Activated T-helper 2 cell treated with anti-CD3 and anti-CD28 coated beads, Interferon-gamma antibody, Interleukin-2, Interleukin-4, amounts not matched to agents 10 μg/mL and 5 μg/mL and 100 μg/mL, durations not matched to agents 14 hours and 24 hours and 36 hours (primary cell): ENCODE measurements at places on chromosomes 16 and 17.

GRCh38 chr16:15487336-15488284 is 53.2 kb downstream of the BMERB1 start:
- peaks cover 43% of the 10 kb centered on the region for H3K4me1 ChIP-seq
- no peak overlapping the region for H3K27ac ChIP-seq
- peaks cover 14% of the 10 kb centered on the region for H3K36me3 ChIP-seq

GRCh38 chr16:14564323-14564722 is 65.7 kb downstream of the PARN start:
- no peak overlapping the region for H3K4me3 ChIP-seq
- peaks cover 21% of the 10 kb centered on the region for H3K36me3 ChIP-seq
- H3K4me1 ChIP-seq, result peaks cover 10% of the 10 kb centered on the region
- no peaks in the 10 kb centered on the region for H3K27me3 ChIP-seq
- DNase-seq, result no peak
- no peak overlapping the region for H3K27ac ChIP-seq

GRCh38 chr17:51373489-51374152 is 113.3 kb downstream of the UTP18 start:
- no peak overlapping the region for H3K27ac ChIP-seq
- no peaks in the 10 kb centered on the region for H3K36me3 ChIP-seq
- no peak overlapping the region for H3K4me3 ChIP-seq
- no peak for DNase-seq

- DNase-seq, result no peak
- H3K27me3 ChIP-seq, result no peaks in the 10 kb centered on the region
- H3K27ac ChIP-seq, result no peak overlapping the region
- H3K4me1 ChIP-seq, result no peaks in the 10 kb centered on the region
- no peak overlapping the region for H3K4me3 ChIP-seq
- no peaks in the 10 kb centered on the region for H3K36me3 ChIP-seq
Measured at GRCh38 chr16:74201576-74201975, 95.0 kb upstream of the PSMD7 start.

DNA sequence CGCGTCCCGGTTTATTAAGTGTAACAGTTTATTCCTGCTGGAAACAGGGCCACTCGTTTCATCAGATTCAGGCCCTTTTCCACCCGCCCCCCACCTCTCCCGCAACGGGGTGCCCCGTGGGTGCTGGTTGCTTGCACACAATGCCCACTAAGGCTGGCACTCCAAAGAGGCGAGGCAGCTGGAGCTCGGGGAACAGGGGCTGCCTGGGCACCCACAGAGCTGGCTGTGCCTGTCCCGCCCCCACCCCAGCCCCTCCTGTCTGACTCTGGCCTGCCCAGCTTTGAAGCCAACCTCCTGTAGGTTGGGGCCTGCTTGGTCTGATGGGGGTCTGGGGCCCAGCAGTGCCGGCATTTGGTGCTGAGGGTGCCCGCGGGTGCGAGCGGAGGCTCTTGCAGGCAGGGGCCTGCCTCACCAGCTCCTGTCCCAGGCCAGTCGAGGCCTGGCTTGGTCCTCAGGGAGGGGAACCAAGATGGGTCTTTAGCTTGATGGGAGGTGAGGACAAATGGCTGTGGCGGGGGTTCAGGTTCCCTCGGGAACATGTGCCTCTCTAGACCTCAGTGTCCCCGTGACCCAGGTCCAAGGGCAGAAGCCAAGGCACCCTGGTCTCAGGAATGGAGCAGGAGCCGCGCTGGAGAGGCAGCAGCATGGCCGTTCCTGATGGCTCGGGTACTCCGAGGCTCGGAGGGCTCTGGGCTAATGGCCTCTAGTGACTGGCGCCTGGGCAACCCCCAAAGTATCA is 20.1 kb downstream of the MYBBP1A start:
- H3K36me3 ChIP-seq, result peaks cover 5% of the 10 kb centered on the region
- H3K4me1 ChIP-seq, result peaks cover 6% of the 10 kb centered on the region
- DNase-seq, result no peak
- H3K27me3 ChIP-seq, result peaks cover 2% of the 10 kb centered on the region
- H3K27ac ChIP-seq, result no peak overlapping the region

- H3K36me3 ChIP-seq, result no peaks in the 10 kb centered on the region
- no peaks in the 10 kb centered on the region for H3K27me3 ChIP-seq
- H3K4me3 ChIP-seq, result no peak overlapping the region
Measured at GRCh38 chr17:11825572-11826209, 171.6 kb downstream of the ZNF18 start.

DNA sequence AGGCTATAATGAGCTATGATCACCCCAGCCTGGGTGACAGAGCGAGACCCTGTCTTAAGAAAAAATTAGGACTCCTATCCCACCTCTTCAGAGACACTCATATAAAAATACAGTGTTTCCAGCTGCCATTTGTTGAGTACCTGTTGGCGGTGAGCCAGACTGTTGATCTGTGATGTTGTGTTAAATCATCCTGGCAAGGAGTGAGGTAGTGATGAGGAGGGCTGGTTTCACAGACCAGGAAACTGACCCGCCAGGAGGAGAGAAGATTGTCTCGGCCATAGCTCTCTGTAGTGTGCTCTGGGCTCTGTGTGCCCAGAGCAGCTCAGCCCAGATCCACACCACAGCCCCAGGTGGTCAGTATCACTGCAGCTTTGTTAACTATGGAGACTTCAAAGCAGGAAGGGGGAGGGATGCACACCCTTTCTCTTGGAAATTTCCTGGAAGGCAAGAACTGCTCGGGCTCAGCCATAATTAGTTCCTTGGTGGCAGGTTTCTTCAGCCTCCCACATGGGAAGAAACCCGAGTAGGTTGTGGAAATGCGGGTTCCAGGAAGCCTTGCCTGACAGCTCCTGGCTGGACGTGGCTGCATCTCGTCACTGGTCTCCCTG is 343.0 kb downstream of the SNX29 start:
- no peak overlapping the region for H3K27ac ChIP-seq
- H3K27me3 ChIP-seq, result no peaks in the 10 kb centered on the region
- peaks cover 8% of the 10 kb centered on the region for H3K4me1 ChIP-seq
- no peak overlapping the region for H3K4me3 ChIP-seq
- no peaks in the 10 kb centered on the region for H3K36me3 ChIP-seq

DNA sequence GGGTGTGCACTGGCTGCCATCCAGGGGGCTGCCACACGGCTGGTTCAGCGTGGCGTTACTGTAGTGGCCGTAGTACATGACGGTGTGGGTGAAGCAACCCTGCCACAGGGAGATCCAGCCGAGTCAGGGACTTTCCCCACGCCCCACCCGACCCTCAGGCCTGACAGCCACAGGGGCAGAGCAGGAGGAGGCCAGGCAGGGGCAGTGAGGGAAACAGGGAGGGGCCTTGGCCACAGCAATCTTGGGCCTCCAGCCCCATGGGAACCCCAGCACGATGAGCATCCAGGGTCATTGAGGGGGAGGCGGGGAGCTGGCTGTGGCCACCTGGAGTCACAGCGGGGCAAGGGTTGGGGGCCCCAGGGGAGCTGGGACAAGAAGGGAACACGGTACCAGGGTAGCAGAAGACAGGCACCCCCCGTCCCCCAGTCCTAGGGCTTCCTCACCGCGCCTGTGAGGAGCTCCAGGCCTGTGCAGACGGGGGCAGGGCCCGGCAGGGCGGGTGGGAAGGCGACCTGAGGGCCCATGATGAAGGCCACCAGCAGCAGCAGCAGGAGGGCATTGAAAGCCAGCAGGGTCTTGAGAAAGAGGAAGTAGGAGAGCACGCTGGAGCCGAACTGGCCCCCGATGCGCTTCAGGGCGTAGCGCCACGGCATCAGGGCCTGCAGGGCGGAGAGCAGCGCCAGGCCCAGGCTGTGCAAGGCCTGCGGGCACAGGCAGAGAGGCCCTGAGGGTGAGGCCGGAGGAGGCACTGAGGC is 4.3 kb downstream of the TMC6 start:
- H3K27ac ChIP-seq, result peak overlapping the region; percentile 29
- H3K27me3 ChIP-seq, result no peaks in the 10 kb centered on the region
- no peak for DNase-seq

DNA sequence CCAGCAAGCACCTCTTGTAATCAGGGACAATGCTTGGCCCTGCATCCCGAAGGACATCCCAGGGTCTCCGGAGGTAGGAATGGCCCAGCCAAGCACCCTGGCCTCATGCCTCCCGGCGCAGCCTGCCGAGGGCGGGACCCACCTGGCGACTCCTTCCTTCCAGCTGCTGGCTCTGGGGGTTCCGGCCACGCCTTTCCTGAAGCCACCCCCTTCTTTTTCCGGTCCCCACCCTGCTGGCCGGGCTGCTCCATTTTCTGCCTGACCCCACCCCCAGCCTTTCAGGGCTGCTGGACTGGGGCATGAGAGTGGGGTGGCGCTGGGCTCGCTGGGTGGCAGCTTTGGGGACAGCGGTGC is 22.5 kb upstream of the CIBAR2 start:
- no peak for DNase-seq
- no peaks in the 10 kb centered on the region for H3K36me3 ChIP-seq
- no peak overlapping the region for H3K4me3 ChIP-seq

GRCh38 chr16:79788949-79789348 is 188.4 kb upstream of the MAF start:
- no peaks in the 10 kb centered on the region for H3K27me3 ChIP-seq
- no peak overlapping the region for H3K4me3 ChIP-seq
- no peaks in the 10 kb centered on the region for H3K4me1 ChIP-seq
- H3K27ac ChIP-seq, result no peak overlapping the region
- DNase-seq, result no peak

GRCh38 chr17:80105762-80106161 is 4.4 kb downstream of the GAA start:
- peaks cover 12% of the 10 kb centered on the region for H3K4me1 ChIP-seq
- no peak for DNase-seq
- H3K27ac ChIP-seq, result no peak overlapping the region

GRCh38 chr16:47258874-47259461 is 115.2 kb upstream of the NETO2 start:
- H3K4me3 ChIP-seq, result no peak overlapping the region
- no peak overlapping the region for H3K27ac ChIP-seq
- no peaks in the 10 kb centered on the region for H3K27me3 ChIP-seq
- no peaks in the 10 kb centered on the region for H3K4me1 ChIP-seq
- DNase-seq, result no peak

GRCh38 chr16:10840703-10841102 is 22.1 kb upstream of the TVP23A start:
- no peaks in the 10 kb centered on the region for H3K36me3 ChIP-seq

DNA sequence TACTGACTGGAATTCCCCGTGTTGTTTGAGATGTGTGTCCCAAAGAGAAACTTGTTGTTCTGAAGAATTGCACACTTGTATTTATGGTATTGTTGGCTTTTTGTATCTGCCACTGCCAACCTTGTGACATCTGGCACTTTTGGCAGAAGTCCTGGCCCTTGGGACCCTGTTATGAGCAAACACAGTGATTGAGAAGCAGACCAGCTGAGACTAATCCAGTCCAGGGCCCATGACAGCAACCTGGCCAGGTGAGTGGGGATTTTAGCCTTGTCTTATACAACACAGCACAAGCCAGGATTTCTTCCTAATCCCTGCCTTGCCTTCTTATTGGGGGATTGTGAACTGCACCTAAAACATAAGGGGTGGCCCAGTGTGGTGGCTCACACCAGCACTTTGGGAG is 80.0 kb downstream of the NTN1 start:
- no peak for DNase-seq
- no peaks in the 10 kb centered on the region for H3K36me3 ChIP-seq
- H3K4me3 ChIP-seq, result no peak overlapping the region

DNA sequence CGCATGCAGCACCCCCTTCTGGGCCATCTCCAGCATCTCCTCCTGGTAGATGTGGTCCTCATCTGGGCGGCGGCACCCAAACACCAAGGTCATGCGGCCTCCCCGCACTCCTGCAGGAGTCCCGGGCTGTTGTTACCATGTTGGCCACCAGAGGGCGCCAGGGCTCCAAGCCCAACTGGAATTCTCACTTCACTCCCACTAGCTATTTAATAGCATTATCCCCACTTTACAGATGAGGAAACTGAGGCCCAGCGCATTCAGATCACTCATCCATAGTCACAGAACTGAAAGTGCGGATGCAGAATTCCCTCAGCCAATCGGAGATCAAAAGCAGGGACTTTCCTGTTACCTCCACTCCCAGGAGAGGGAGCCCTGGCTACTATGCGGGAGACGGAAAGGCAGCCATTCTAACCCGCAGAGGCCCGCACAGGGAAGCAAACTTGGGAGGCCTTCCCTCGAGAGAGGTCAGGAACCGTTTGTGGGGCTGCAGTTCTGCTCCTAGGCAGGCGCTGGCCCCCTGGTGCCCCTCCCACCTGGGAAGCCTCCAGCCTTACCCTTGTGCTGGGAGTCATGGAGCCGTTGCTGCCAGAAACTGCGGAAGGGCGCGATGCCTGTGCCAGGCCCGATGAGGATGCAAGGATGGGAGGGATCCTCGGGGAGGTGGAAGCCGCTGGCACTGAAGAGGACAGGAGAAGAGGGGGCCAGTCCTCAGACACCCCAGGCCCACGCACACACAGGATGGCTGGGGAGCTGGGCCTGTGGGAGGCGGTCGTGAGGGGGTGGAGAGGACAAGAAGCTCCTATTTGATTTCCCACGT is 40.1 kb downstream of the NOS2 start:
- no peaks in the 10 kb centered on the region for H3K4me1 ChIP-seq
- H3K27ac ChIP-seq, result no peak overlapping the region
- no peaks in the 10 kb centered on the region for H3K27me3 ChIP-seq
- H3K36me3 ChIP-seq, result no peaks in the 10 kb centered on the region

DNA sequence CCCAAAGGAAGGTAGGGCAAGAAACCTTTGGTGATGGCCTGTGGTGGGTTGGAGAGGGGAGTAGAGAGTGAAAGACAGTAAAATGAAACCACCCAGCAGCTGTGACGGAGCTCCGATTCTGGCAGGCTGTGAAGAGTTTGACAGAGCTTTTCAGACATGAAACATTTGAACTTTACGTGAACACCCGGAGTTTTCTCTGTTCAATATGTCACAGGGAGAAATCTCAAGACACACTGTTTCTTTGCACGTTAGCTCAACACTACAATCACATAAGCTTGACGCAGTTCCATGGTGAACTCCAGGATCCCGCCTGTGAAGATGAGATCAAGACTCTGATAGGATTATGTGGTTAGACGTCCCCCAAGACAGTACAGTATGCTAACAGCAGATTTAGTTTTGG is 79.6 kb upstream of the CDH11 start:
- no peaks in the 10 kb centered on the region for H3K27me3 ChIP-seq
- H3K4me3 ChIP-seq, result no peak overlapping the region
- no peaks in the 10 kb centered on the region for H3K4me1 ChIP-seq
- H3K36me3 ChIP-seq, result no peaks in the 10 kb centered on the region
- no peak overlapping the region for H3K27ac ChIP-seq
- no peak for DNase-seq

DNA sequence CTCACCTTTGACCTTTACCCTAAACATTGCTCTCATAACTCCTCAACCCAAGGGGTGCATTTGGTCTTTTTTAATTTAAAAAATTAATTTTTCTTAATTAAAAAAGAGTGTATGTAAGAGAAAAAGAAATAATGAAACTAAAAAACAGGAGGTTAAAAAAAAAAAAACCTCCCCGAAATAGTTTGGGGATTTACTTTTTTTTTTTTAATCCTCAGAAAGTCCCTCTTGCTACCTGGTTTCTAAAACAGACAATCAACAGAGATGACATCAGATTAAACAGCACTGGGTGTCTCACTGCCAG is 301.3 kb downstream of the SOX9 start:
- no peak for DNase-seq
- H3K36me3 ChIP-seq, result no peaks in the 10 kb centered on the region
- no peak overlapping the region for H3K4me3 ChIP-seq
- no peak overlapping the region for H3K27ac ChIP-seq
- no peaks in the 10 kb centered on the region for H3K27me3 ChIP-seq
- peaks cover 4% of the 10 kb centered on the region for H3K4me1 ChIP-seq
